ENCODE measurements at places on chromosomes 1 and 21. TPM values are rescaled to one million over a fixed set of nuclear protein-coding genes. Genes with fewer than 3 reads are reported as not detected.
A peak's percentile ranks its signal among the peaks of the same experiment; 100 is the strongest.

DNA sequence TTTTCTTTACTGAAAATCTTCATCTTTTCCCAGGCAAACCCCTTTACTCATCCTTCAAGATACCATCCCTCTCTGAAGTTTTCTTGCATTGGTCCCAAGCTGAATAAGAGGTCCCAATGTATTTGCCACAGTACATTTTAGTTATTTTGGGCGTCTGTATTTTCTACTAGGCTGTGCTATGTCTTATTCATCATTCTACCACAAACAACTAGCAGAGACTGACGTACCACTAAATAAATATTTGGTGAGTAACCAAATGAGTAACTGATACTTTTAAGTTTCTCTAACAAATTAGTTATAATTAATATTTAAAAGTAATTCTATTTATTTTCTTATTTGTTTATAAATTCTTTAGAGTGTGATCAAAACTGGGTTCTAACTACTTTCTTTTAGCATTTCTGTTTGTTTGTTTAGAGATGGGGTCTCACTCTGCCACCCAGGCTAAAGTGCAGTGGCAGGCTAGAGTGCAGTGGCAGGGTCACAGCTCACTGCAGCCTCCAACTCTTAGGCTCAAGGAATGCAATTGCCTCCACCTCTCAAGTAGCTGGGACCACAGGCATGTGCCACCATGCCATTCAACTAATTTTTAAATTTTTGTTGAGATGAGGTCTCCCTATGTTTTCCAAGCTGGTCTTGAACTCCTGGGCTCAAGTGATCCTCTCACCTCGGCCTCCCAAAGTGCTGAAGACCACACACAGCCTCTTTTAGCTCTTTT is 33.1 kb downstream of the NDC1 start:
- H3K36me3 ChIP-seq, result peaks cover 6% of the 10 kb centered on the region
- no peaks in the 10 kb centered on the region for H3K4me1 ChIP-seq
- DNase-seq, result no peak
- H3K27ac ChIP-seq, result no peak overlapping the region
- no peaks in the 10 kb centered on the region for H3K27me3 ChIP-seq

DNA sequence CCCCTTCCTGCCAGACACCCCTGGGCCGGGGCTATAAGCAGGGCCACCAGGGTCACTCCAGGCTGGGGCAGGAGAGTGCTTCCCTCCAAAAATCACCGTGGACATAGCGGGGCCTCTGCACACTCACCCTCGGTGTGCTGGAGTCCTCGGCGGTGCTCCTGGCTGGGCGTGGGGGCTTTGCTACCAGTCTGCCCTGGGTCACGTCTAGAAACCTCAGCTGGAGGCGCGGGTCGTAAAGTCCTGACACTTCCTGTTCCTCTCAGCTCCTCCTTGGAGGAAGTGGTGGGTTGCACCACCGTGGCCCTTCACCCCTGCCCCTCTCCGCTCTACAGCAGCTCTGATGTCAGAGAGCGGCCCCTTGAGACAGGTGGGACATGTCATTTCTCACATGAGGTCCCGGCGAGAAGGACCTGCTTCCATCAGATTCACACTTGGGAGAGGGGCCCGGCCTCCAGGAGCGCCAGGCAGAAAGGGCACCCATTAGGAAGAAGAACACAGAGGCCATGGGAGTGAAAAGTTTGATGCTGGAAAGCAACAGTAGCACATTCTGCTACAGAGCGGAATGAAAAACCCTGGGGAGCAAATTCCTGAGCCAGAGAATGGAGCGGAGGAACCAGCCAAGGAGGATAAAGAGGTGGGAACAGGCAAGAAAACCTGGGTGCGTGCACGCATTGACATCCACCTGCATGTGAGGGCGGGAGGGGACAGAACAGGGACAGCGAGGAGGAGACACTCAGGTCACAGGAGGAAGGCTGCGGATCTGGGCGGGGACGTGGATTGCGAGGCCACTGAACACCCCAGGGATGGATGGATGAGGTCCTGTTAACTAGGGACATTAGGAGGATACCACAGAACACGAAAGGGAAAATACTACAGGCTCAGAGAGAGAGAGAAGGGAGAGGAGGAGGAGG is at the start of gene ITGB2:
ITGB2 (minus strand) TSS at position 206 of the 911 bp plus-strand sequence. CDS start 10,117 bp downstream, outside the sequence.
- peak; percentile 58 for DNase-seq
- H3K27ac ChIP-seq, result peak within 1 kb of the TSS; percentile 72
- H3K4me1 ChIP-seq, result peaks cover 61% of the 10 kb centered on the region
- peak within 1 kb of the TSS; percentile 88 for H3K4me3 ChIP-seq
- H3K36me3 ChIP-seq, result peaks cover 32% of the 10 kb centered on the region

CLCA2 gene
- not detected for total RNA-seq

DNA sequence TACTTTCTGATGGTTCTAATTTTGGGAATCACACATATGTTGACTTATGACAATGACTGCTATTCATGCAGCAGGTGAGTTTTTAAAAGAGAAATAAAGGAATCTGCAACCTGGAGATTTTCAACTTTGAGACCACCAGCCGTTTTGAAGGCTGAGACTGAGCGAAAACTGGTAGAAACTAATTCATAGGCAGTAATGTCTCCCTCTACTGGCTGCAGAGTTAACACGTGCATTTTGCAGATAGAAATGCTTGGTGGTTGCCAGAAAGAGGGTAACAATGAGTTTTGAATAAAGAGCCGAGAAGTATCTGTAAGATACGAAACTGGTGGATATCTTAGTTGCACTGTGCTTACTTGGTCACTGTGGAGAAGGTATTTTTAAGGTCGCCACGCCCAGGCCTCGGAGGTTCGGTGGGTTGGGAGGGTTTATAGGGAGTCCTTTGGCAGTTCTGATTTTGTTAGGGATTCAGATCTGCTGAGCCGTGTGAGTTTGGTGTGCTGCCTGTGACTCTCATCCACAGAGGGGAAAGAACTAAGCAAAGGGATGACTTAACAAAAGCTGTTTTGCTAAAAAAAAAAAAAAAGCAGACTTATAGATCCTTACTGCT is 83.0 kb downstream of the RYR2 start:
- no peaks in the 10 kb centered on the region for H3K27me3 ChIP-seq
- no peak for DNase-seq
- H3K4me3 ChIP-seq, result no peak overlapping the region
- H3K4me1 ChIP-seq, result no peaks in the 10 kb centered on the region
- H3K36me3 ChIP-seq, result no peaks in the 10 kb centered on the region

- H3K27ac ChIP-seq, result no peak overlapping the region
- DNase-seq, result no peak
- peaks cover 9% of the 10 kb centered on the region for H3K36me3 ChIP-seq
- H3K27me3 ChIP-seq, result no peaks in the 10 kb centered on the region
Measured at GRCh38 chr1:9767964-9768668, 55.6 kb downstream of the CLSTN1 start.

GRCh38 chr1:171902527-171902926 is 61.2 kb downstream of the DNM3 start:
- no peaks in the 10 kb centered on the region for H3K36me3 ChIP-seq
- DNase-seq, result no peak
- no peak overlapping the region for H3K4me3 ChIP-seq

FALEC gene
- total RNA-seq, result 0.44 TPM

DNA sequence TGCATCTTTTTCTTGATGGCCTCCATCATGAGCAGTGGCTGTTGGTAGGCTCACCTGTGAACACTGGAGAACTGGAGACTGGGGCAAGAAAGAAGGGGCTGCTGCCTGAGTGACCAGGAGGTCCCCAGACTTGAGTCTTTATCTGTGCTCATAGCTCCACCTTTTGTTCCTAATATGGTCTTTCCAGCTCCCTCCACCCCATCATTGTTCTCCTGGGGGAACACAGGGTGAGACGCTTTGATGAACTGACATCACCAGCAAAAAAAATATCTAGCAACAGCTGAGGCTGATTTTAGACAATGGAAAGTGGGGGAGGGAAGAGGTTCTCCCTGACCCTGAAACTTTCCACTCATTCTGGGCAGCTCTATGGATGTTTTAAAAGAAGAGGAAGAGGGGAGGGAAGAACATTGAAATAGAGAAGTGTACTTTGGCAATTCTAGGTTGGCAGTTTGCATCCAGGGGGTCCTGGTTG is at the start of gene TPM3:
TPM3 (minus strand) TSS at position 111 of the 472 bp plus-strand sequence; CDS start at position 29, 82 bp downstream.
- no peak within 1 kb of the TSS for H3K4me3 ChIP-seq
- no peaks in the 10 kb centered on the region for H3K27me3 ChIP-seq
- DNase-seq, result no peak
- H3K4me1 ChIP-seq, result no peaks in the 10 kb centered on the region
